Stimulated activated CD8-positive, alpha-beta memory T cell treated with anti-CD3 and anti-CD28 coated beads, Interleukin-15, amount 100 ng/mL, for 1 hour (primary cell): ENCODE measurements at places on chromosomes 16 and 17.

- no peak for DNase-seq
These were observed 3.7 kb upstream of the AARSD1 start for GRCh38 chr17:42967925-42968324.

DNA sequence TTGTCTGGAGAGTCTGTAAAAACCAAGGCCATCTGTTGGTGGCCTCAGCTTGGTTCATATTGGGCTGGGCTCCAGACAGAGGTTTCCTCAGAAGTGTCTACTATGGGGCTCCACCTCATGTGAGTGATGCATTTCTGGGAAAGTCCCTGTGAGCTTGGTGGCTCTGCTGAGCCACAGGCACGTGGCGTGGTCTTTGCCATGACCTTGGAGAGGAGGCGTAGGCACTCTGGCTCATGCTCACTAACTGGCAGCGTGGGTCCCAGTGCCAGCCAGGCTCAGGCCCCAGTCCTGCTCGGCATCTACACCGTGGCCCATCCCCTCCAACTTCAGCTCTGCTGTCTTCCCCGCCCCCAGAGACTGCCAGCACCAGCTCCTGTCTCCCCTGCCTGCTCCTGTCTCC, 10.7 kb upstream of the SMTNL2 start:
- DNase-seq = no peak

GRCh38 chr17:42975265-42975664, 4.6 kb downstream of the PTGES3L start:
- no peak for DNase-seq

DNA sequence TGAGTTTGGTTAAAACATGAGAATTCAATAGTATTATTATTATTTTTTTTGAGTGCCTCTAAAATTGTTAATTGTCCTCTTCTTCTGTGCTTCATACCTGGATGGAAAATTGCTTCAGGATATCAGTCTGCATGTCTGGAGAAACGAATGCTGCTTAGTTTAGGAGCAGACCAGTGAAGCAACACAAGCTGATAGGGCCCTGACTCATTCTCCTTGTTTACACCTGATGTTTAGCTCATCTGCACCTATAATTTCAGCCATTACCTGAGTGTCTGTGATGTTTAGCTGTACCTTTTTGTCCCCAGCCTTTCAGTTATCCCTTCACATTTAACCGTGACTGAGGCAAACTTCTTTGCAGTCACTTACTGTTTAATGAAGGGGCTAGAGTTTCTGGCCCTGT, 14.8 kb downstream of the SNTB2 start:
- DNase-seq = no peak

- no peak for DNase-seq
These were observed 9.4 kb upstream of the HEATR6 start for GRCh38 chr17:60087882-60088669.

GRCh38 chr16:67847064-67847861, at the start of gene CENPT:
CENPT (minus strand) TSS chr16:67847693; CDS start chr16:67833859, 13,834 bp downstream.
- DNase-seq = no peak

GRCh38 chr17:67027031-67027628, 17.2 kb upstream of the CACNG1 start:
- DNase-seq = no peak

GRCh38 chr17:32927724-32928585, at the start of gene TMEM98:
TMEM98 (plus strand) TSS chr17:32928153; CDS start chr17:32931529, 3,376 bp downstream.
- no peak for DNase-seq

- DNase-seq = no peak
These were observed 426.0 kb upstream of the CDH11 start for GRCh38 chr16:65547772-65548446.

GRCh38 chr16:66477028-66477515, 50.0 kb downstream of the BEAN1 start:
- DNase-seq = no peak

GRCh38 chr17:79979816-79980215, 55.9 kb downstream of the TBC1D16 start:
- no peak for DNase-seq

DNA sequence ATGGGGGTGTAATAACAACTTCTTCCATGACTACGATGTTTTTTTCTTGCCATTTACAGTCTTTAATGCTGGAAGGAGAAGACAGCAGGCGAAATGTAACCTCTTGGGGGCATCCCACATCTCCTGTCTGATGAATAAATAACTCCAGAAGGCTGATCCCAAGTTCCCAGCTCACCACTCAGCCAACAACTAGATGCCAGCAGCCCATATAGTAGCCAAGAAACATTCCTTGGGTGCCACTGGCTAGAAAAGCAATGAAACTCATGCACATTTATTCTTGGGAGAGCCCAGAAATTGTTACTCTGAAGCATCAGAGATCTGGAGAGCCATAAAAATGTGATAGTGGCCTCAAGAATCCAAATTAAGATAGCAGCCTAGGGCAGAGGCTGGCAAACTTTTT, 22.7 kb upstream of the TMEM101 start:
- DNase-seq = no peak

DNA sequence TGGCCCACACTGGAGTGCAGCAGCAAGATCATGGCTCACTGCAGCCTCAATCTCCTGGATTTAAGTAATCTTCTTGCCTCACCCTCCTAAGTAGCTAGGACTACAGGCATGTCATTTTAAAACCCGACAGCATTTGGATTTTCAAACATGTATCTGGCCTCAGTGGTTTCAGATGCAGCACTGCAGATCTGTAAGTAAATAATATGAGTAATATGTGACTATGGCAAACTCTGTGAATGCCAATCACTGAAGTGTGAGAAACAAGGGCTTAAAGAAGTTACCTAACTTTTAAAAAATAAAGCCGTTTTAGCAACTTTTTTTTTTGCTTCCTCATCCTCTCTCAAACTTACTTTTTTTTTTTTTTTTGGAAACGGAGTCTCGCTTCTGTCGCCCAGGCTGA, 11.9 kb downstream of the CEP20 start:
- DNase-seq = no peak

DNA sequence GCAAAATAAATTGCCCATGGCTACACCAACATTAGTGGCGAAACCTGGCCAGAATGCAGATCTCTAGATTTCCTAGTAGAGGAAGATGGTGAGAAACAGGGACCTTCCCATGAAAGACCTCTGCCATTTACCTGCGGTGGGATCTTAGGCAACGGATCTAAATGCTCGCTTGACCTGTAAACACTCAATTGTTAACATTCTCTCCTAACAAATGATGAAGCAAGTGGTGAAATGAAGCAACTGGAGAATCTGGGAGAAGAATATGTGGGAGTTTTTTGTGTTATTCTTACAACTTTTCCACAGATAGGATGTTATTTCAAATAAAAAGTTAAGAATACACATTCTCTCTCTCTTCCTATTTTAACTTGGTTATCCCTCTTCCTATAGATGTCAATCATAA, 56.6 kb downstream of the SMG6 start:
- no peak for DNase-seq

- no peak for DNase-seq
These were observed 228.5 kb downstream of the TOX3 start for GRCh38 chr16:52318302-52319009.

DNA sequence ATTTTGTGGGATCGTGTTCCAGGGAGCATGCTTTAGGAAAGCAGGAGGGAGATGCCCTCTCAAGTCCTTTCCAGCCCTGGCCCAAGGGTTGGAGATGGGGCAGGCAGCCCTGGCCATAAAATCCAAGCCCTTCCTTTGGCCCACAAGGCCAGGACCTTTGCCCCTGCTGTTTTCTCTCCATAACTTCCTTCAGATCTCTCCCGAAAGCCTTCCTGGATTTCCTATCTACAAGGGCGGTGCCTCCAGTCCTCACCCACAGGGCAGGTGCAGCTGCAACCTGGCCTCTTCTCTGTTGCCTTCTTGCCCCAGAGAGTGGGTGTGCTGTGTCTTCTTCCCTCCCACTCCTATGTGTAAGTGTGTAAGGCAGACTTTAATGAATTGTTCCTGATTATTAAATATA, 8.5 kb upstream of the PDP2 start:
- DNase-seq = no peak

DNA sequence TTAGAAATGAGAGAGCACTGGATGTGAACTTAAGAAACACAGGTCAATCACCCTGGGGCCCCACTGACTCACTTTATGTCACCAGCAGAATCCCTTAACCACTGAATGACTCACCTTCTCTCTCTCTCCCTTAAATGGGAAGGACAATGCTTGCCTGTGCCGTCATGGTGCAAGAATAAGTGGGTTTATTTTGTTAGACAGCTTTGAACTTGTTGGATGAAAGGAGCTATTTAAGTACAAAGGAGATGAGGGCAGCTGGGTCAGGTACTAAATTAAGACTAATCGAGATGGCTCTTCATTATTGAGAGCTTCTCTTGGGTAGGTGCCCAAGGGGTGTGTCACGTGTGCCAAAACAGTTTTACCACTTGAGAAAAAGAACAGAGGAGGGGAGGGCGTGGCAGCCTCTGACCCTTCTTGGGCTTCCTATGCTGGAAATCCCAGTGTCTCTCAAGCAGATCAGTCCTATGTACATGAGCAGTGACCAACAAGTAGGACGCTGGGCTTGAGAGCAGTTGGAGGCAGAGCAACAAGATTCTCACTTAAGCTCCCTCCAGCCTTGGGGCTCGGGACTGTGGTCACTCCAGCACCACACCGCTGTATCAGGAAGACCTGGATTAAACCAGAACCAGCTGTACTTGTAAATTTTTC, 6.7 kb upstream of the KRT31 start:
- DNase-seq = no peak

GRCh38 chr16:50326835-50327465, 41.8 kb downstream of the BRD7 start:
- DNase-seq = peak; percentile 37

GRCh38 chr17:81712468-81713003, 452 bp downstream of the SLC25A10 start:
- DNase-seq = no peak

DNA sequence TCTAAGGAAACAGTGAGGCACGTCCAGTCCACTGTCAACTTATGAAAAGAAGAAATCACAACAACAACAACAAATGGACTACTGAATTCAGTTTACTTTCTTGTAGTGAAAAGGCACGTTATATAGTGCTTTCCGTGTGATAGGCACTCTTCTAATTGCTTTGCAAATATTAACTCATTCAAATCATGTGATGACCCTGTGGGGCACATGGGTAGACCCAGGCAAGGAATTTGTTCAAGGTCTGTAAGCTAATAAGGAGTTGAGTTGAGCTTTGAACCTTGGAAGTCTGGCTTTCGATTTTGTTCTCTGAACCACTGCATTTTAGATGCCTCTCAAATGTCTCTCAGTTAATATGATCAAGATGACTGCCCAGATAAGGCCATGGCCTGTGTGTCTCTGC, 295.1 kb upstream of the RBFOX1 start:
- no peak for DNase-seq

DNA sequence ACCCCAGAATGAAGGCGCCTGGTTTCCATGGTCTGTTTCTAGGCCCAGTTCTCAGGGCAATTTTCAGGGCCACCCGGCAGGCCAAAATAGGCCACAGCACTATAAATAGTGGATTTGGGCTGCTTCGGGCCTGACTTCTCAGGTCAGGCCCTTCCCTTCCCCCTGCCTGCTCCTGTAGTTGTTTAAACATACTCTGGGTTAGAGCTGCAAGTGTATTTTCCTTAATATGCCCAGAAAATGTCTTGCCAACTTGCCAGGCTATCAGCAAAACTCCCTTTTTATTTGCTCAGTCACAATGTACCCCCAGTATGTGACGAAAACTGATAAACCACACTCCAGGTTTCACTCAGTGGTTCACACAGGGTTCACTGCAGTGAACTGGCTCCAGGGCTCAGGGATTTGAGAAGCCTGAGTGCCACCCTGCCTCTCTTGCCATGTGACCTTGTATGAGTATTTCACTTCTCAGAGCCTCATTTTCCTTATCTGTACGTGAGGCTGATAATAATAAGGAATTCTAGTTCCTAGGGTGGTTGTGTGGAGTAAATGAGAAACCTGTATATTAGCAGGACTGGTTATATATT, 76.5 kb downstream of the GPRC5B start:
- DNase-seq = no peak

- DNase-seq = no peak
These were observed 769.3 kb downstream of the KCNJ18 start for GRCh38 chr17:22461460-22462145.

GRCh38 chr17:7530023-7530900, 18.6 kb upstream of the TNFSF12 start:
- DNase-seq = no peak

- DNase-seq = peak; percentile 39
These were observed 15.6 kb upstream of the ZFPM1 start for GRCh38 chr16:88437367-88437964.

DNA sequence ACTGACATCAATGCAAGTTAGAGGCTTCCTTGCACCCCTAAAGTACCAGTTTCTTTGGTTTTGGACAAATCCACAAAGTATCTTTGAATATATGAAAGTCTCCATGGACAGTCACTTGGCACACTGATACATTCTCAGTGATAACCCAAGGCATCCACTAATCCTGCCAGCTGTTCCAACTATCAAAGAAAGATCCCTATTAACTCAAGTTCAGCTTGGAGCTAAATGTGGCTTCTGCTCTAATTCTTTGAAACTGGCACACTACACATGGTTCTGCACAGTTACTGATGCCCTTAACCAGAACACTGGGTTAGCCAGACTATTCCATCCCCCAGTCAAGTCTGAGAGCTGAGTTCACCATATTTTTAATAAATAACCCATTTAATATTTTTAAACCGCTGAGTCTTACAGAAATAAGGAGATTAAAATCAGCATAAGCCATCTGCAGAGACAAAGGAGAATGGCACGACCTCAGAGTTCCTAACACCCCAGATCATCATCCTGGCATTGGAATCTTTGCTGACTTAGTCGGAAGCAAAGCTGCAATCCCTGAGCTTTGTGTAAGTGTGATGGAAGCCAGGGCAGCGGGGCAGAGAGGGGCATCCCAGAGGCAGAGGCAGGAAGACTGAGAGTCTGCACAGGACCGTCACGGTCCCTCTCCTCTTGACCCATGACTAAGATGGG, 6.3 kb downstream of the CACNG1 start:
- DNase-seq = no peak

DNA sequence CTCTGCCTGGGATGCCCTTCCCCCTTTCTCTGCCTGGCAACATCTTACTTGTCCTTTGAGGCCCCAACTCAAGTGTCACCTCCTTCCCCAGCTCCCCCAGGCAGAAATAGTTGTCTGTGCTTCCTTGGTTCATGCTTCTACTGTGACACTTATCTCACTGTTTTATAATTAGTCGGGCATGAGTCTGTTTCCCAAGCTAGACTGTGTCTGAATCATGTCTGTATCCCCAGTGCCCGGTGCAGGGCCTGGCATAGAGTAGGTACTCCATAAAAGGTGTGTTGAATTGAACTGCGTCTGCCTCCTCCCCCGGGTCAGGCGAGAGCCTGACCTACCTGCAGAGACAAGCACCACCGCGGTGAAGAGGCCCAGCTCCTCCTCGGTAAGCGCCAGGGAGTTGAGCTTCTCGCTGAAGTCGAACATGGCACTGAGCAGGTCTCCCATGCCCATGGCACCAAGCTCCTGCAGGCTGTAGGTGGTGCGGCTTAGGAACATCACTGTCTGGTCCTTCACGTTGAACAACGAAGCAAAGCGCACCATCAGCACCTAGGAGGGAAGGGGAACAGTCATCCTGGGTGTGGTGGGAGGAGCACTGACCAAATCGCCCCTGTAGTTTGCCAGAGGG, 6.7 kb downstream of the NR1D1 start:
- DNase-seq = no peak

- DNase-seq = no peak
These were observed 83.6 kb upstream of the NLRP1 start for GRCh38 chr17:5667871-5668270.
